ENCODE measurements at places on chromosomes 4 and X.

DNA sequence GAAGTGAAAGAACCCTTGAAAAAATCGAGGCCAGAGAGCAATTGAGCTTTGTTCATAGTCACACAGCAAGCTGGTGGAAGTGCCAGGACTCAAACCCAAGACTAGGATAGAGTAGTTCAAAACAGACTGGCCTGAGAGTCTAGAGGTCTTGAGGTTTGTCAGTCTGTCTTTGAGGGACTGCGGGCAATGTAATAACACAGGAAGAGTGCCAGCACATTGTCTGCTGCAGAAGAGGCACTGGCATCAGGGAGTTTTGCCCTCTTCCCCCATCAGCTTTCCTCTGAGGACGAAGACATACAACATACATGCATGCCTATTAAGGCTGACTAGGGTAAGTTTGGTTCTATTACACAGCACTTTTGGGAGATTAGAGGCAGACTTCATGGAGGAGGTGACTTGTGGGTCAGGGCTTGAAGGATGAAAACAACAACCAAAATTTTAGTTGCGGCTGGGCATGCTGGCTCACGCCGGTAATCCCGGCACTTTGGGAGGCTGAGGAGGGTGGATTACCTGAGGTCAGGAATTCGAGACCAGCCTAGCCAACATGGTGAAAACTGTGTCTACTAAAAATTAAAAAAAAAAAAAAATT is 64.1 kb upstream of the LAS1L start:
- DNase-seq: no peak

- no peak for DNase-seq
Observed at GRCh38 chr4:184382189-184382846, 92.0 kb downstream of the IRF2 start.

DNA sequence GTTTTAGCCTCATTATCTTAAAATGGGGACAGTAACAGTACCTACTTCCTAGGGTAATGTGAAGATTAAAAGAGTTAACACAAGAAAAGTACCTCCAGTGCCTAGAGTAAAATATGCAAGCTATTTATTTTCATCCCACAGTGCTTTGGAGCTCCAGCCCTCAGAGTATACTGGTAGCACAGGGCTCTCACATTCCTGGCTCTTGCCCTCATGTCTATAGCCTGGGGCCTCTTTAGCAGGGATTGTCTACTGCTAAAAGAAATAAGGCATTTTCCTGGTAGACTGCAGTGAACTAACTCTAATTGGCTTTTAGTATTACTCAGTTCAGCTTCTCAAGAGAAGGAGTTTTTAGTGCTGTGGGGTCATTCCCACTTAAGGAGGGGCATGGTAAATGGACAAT is 60.8 kb downstream of the RRAGB start:
- DNase-seq: no peak

- DNase-seq: no peak
Observed at GRCh38 chr4:37603711-37604110, 82.5 kb downstream of the RELL1 start.

DNA sequence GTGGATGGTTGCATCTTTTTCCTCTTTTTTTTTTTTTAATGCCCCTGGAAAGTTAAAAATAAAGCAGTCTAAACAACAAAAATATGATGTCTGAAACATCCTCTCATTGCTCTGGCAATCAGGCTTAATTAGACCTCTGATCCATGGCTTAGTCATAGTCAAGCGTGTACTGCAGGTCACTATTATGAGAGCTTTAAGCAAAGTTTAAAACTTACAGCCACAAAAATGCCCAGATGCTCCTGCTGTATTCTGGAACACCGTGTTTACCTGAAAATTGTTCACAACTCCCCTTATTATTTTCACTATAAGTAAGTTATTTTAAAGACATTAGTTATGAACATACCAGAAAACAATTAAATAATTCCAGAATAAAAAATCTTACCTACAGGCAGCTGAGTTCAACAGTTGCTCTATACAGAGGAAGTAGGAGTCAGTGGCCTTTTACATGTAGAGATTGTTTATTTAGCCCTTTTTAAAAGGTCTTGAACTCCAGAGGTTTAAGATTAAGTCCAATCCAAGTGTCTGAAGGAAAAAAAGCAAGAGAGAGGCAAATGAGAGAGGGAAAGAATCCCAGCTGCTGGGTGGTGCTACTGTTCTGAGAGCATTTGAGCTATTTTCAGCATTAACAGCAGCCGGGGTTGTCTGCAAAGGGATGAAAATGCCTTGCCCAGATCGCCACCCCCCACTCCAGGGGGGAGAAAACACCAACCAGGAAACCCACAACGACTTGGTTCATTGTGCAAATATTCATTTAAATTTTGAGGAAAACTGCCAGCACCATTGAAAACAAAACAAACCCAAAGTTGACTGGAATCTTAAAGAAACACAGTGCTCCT is 36.9 kb downstream of the SORBS2 start:
- DNase-seq: no peak

DNA sequence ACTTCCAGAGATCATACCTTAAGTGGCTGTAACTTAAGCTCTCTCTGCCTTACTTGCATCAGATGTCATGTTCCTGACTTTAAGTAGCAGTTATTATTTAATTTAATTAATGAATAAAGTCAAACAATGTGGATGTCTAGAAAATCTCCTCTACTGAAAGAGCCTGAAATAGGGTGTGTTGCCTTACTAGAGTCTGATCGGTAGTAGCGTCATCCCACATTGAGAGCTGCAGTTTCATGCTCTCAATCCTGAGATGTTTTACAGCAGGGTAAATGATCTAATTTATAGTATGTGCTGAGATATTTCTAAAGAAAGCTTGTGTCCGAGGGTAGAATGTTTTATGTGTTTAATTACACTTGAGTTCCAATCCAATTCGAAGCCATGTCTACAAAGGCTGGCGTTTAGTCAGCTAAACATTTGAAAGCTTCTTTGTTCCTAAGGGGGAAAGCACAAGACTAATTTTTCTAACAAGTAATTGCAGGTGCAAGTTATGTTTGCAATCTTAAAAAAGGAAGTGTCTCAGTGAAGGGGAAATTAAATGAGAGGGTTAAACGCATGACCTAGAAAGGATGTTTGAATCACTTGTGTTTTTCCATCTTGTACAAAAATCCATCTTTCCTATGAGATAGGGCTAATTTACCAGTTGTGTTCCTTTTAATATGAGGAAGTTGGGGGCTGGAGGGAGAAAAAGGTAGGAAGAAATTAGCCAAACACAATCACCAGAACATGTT is 391.0 kb upstream of the MAGEB2 start:
- DNase-seq: no peak

GRCh38 chr4:111269439-111269838 is 646.6 kb upstream of the PITX2 start:
- no peak for DNase-seq

GRCh38 chrX:151323054-151323453 is 74.0 kb upstream of the VMA21 start:
- DNase-seq: no peak

DNA sequence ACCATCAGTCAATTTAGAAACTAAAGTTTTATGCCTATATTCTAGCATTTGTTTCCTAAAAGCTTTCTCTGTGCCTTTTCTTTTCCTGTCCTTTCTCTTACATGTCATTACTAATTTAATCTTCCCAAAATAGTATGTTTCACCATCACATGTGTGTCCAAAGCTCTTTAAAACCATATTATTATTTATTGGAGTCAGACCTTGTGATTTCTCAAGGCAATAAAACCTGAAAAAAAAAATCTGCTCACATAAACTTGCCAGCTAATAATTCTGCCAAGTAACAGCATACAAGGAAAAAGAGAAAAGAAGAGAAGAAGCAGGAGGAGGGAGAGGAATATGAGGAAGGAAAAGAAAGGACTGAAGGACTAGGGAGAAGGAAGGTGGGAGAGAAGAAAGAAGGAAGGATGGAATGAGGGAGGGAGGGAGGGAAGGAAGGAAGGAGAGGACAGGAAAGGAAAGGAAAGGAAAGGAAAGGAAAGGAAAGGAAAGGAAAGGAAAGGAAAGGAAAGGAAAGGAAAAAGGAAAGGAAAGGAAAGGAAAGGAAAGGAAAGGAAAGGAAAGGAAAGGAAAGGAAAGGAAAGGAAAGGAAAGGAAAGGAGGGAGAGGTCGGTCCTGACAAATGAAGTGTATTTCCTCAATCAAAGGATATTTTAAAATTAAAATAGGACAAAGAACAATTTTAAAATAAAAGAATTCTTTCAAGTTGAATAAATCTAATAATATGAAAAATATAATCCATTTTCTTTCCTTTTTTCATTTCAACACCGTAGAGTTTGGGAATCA is 57.4 kb downstream of the ANTXR2 start:
- no peak for DNase-seq

DNA sequence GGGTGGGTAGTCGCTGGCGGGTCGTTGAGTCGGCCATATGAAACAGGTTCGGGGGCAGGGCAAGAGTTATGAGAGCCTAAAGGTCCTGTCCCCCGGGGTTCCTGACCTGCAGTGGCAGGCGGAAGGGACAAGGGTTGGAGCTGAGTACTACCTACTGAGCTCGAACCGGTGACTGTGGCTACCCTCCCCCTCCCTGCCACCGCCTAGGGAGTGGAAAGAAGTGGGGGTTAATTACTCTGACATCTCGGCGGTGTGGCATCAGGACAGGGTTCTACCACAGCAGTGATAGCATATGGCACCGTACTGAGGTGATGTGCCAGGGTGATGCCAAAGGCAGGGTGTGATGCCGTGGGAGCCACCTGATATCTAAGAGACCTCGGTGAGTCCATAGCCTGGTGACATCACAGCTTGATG is 307 bp downstream of the ATG4A start:
- no peak for DNase-seq

DNA sequence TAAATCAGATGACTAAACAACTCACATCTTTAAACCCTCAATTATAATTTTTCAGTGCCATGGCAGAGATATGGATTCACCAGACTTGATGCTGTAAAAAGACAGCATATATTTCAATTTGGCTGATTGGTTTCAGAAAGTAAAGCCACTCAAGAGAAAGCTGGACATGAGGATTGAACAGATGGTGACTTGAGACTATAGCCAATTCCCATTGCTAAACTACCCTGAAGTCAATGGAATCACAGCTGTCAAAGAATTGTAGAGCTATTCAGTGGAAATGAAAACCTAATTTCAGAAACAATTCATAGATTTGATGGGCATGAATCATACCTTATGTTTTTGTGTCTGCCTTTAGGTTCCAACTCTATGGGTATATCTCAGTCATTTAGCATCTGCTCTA is 510.6 kb upstream of the BOD1L1 start:
- DNase-seq: no peak

Data from NCI-H1048 (cell line).